Left kidney (tissue), 8 donors: ENCODE measurements at places on chromosomes 2 and 18.

DNA sequence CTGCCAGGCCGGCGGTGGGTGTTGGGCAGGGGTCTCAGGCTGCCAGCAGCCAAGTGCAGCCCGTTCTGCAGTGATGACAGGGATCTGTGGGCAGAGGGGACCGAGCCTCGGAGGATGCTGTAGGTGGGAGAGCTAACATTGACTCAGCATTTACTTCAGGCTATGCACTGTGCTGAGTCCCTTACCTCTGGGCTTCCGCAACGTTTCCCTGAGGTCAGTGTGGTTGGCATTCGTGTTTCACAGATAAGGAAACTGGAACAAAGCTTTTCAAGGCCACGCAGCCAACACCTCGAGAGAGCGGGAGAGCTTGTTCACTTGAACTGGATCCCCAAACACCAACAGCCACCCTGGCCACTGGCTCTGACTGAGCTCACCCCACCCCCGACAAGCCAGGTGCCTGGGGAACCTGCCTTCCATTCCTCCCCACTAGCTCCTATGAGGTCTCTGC is 839 bp upstream of the GPR148 start:
- DNase-seq = no peak

DNA sequence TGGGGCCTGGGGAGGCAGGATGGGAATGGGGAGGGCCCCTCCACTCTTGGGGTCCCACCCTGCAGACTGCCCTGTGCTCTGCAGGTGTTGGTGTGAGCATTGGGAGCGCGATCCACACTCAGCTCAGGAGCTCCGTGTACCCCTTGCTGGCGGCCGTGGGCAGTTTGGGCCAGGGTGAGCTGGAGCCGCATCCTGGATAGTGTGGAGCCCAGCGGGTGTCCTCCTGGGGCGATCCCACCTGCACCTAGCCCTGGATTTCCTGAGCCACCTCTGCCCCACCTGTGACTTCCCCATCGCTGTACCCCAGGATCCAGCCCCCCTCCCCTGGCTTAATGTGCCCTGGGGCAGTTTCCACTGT is 2.6 kb downstream of the PROM2 start:
- DNase-seq = no peak

GRCh38 chr2:239130041-239130440 is 270.8 kb downstream of the HDAC4 start:
- DNase-seq = no peak

- DNase-seq = peak; percentile 33
Observed at GRCh38 chr18:21241301-21242048, 557 bp upstream of the GREB1L start.

DNA sequence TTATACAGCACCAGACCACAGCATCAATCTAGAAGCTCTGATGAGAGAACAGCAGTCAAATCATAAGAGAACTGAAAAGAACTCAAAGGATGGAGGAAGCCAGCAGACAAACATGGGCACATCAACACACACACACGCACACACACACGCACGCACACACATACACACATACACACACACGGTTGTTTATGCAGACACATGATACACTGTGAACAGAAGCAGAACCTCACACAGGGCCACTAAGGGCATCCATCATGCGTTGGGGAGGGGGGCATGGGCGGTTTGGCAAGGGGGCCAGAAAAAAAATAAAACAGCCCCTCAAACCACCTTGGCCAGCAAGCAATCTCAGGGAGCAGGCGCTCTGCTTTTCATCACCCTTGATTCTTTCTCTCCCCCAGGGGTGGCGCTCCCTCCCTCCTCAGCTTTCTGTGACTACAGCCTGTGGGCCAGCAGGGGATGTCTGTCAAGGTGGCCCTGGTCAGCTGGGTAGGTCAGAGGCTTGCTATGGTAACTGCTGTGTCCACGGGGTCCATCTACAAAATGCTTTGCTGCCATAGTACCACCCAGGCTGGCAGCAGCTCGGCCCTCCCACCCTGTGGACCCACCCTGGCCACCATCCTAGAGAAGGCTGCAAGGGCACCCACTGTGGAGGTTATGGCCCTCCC is 318.0 kb downstream of the CELF4 start:
- no peak for DNase-seq

- peak; percentile 54 for DNase-seq
Observed at GRCh38 chr2:28398101-28398834, 5.6 kb downstream of the FOSL2 start.

- DNase-seq = no peak
Observed at GRCh38 chr2:71634567-71634966, 181.2 kb downstream of the DYSF start.

DNA sequence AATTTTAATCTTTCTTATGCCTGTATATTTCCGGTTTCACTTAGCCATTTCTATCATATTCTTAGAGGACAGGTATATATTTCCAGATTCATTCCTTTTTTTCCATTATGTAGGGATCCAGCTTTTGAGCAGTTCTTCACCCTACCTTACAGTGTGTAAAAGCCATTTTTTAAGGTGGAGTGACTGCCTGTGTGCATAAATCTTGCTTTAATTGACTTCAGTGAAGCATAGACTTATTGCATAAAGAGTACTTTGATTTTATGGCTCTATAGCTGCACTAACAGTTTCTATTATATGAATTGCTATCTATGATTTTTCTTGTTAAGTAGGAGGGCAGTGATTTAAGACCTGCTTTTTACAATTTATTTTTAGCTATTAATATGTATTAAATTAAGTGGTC is 132.6 kb downstream of the NYAP2 start:
- no peak for DNase-seq

DNA sequence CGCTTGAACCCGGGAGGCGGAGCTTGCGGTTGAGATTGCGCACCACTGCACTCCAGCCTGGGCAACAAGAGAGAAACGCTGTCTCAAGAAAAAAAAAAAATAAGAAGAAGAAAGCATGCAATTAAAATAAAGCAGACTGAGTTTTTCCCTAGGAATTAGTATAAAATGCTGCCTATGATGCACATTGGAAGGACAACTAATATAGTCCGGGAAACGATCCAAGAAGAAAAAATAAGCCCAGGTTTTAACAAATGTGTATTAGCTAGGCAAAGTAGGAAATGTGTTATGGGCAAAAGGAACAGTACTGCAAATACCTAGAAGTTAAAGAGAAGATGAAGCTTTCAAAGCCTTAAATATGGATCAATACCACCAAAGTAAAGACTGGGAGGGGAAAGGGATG is 64.0 kb downstream of the SPIRE1 start:
- no peak for DNase-seq

DNA sequence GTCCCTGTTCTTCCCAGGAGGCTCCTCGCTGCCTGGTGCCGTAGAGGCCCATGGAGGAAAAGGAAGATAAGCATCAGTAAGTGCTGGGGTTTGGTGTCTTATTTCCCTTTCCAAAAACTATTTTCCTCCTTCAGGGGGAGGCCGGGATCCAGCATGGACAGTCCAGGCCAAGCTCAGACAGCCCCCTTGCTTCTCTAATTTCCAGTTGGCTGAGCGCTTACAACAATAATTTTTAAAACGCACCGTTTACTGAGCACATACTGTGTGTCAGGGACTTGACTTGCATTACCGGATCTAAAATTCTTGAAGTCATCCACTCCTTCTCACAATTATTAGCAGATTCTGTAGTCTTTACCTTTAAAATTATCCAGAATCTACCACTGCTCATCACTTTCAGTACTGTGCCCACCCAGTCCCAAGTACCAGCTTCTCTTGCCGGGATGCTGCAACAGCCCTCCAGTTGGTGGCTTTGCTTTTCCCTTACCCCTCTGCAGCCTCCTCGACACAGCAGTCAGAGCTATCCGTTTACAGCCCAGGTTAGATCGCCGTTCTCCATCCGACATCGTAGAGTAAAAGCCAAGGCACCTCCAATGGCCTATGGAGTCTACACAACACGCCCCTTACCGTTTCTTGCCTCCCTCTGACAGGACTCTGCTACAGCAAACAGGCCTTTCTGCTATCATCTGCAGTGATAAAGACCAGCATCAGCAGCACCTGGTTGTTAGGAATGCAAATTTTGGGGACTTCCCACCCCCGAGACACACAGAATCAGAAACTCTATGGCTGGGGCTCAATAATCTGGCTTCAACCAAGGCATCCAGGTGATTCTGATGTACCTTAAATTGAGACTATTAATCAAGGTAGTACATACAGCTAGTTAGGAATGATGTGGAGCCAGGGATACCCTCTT is 75.2 kb upstream of the TSPYL6 start:
- no peak for DNase-seq

DNA sequence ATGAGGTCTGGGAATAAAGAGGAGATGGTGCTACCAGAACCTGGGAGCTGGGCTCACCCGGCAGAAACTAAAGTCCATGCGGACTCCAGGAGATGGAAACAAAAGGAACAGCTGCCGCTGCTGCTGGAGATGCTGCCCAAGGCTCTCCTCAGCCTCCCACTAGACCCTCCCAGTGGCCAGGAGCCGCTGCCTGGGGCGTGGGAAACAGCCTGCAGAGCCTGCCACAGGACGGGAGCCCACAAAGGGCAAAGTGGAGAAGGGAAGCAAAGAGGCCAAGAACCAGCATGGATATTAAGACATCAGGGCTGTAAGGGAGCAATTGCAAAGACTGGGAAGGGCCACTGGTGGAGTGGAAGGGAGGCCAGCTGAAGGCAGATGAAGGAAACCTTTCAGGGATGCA is 179.6 kb downstream of the NCK2 start:
- DNase-seq = no peak

GRCh38 chr2:42060718-42061619 is 13.1 kb downstream of the PKDCC start:
- DNase-seq = no peak
